Stimulated activated CD8-positive, alpha-beta memory T cell treated with anti-CD3 and anti-CD28 coated beads, Interleukin-4, amount 100 ng/mL, for 4 hours (primary cell): ENCODE measurements at places on chromosomes 2 and 18.

GRCh38 chr2:231395188-231396057 lies at the start of gene B3GNT7:
B3GNT7 (plus strand) TSS chr2:231395710; CDS start chr2:231395804, 94 bp downstream.
- no peak for DNase-seq

- no peak for DNase-seq
Observed at GRCh38 chr2:173711816-173712215, 253.4 kb downstream of the SP3 start.

- no peak for DNase-seq
Observed at GRCh38 chr18:10927286-10927992, 221.9 kb downstream of the PIEZO2 start.

DNA sequence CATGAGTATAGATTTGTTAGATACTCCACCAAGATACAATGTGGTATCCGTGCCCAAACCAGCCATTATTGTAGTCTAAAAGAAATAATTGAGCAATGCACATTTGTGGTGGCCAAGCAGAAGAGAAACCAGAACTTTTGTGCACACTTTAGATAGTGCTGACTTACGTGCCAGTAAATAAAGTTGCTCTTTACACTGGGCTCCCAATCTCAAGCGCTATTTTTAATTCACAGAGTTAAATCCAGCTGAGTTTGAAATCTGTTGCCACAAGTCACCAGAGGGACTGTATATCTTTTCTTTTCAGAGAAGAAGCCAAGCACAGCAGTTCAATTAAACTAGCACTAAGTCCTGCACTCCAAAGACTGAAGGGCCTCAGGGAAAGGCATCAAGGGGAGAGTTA lies 680.4 kb downstream of the TDRD15 start:
- DNase-seq, result no peak

DNA sequence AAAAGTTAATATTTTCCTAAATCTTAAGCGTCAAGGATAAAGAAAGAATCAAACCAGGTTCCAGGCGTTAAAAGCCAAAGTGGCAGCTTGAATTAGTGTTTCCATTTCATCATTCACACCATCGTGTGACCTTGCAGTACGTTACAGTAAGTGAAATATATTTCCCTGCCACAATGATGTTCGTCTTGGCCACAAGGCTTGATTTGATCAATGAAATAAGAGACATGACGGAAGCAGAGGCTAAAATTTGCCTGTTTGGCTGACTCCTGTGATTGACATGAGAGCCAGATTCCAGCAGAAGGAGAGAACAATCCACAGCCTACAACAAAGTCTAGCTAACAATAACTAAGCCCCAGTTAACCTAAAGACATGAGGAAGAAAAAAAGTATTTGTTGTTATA lies 62.0 kb downstream of the ASXL2 start:
- DNase-seq, result no peak

DNA sequence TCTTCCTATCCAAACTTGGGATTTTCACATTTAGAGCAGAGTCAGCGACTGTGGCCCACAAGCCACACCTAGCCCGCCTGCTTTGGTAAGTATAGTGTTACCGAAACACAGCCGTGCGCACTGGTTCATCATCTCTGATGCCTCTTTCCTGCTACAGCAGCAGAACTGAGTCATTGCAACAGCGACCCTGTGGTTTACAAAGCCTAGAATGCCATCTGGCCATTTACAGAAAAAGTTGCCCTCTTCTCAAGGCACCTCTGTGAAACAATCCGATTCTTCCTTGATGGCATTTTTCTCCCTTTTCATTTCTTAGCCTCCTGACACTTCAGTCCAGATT lies 10.7 kb upstream of the IAH1 start:
- DNase-seq, result no peak

DNA sequence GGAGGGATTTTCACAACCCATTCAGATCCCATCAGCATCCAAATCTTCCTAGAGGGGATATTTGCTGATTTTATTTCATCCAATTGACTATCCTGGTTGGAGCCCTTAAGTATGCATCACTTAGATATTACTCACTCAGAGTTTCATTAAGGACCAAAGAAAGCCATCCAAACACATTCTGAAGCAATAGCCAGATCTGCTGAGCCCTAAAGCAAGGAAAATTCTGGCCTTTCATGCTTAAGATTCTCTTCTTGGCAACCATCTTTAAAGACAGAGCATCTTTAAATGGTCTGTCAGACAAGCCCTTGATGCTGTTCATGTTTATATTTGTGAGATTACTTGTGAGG lies 40.9 kb upstream of the C1D start:
- DNase-seq, result no peak

DNA sequence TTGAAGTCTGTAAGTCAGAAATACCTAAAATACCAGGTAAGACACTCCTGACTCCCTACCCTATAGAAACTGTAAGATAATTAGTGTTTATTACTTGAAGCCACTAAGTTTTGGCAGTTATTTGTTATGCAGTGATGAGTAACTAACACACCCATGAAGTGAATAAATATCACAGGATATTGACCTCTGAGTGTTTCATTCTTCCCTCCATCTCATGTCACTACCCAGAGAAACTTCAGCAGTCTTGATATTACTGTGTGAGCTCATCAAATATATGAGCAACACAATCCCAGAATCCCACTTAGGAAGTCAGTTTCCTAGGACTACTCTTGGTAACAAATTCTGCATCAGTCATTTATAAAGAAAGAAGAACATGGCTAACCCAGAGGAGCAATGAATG lies 529.7 kb downstream of the FBXO15 start:
- DNase-seq, result no peak

- DNase-seq, result no peak
Observed at GRCh38 chr2:237459741-237460174, 27.3 kb upstream of the MLPH start.

DNA sequence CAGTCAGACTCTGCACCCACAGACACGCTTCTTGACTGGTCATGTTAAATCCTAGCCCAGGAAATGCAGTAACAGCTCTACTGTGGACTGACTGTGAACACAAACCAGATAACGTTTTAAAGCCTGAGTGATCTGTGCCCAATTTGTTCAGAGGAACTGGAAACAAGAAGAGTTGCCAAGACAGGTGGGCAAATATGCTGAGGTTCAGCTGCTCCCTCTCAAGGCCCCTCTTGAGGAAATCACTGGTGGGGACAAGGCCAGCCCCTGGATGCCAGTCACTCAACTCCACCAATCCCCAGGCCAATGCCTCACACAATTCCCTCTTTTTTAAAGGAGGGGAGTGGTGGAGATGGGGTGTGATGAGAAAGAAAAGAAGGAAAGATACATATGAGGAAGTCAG lies 261.2 kb downstream of the ALK start:
- no peak for DNase-seq

- no peak for DNase-seq
Observed at GRCh38 chr2:78068808-78069207, 546.6 kb upstream of the LRRTM4 start.

GRCh38 chr18:79574938-79575525 lies 104.6 kb upstream of the CTDP1 start:
- DNase-seq, result no peak

- DNase-seq, result no peak
Observed at GRCh38 chr2:61178603-61179545, 16.9 kb downstream of the C2orf74 start.

DNA sequence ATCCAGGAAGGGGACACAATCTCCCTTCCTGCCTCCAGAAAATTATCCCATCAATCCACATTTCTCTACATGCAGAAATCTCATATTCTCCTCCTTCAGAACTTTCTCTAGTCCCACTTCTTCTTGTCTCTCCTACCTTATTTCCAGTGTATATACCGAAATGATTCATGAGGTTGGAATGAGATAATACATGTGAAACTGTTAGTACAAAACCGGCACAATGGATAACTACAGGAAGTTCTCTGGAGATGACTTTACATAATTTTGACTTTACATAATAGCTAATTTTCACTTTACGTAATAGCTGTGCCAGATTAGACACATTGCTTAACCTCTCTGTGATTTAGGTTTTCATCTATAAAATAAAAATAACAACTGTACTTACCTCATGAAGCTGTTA lies 801.3 kb downstream of the ERBB4 start:
- no peak for DNase-seq

DNA sequence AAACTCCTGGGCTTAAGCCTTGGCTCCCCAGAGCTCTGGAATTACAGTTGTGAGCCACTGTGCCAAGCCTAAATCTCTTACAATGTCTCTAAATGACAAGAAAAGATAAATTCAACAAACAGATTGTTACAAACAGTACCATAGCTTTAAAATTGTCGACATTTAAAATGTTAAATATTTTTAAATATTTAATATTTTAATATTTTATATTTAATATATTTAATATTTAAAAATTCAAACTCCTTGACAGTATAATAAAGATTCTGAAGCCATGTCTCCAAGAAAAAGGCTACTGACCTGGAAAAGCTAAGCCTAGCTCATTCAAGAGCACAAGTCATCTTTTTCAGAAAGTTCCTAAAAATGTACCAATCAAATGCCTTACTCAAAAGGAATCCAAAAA lies 75.3 kb downstream of the INPP5D start:
- no peak for DNase-seq

DNA sequence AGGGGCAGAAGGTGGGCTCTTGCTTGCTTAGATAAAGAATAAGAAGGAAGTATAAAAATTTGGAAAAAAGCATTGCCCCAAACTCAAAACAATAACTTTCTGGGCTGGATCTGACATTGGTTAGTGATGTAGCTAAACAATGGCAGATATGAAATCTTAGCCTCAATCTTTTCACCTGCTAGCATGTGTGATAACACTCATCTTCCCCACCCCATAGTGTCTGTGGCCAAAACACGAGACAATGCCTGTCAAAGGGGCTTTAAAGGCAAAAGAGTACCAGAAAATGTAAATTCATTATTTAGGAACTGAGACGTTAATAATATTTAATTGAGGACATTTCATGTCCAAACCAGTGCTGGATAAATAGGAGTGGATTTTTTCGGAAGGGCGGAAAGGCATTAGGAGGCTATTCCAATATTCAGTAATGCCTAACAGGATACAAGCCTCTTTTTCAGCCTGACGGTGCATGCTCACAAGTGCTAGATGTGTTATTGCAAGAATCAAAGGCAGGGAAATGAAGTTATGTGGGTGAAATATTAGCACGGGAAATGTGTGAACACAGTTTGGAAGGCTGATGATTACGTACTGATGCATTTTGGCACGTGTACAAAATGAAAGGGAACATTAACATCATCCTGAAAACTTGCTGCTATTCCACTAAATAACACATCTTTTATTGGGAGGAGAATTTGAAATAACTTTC lies 395.7 kb downstream of the GALR1 start:
- DNase-seq, result no peak

DNA sequence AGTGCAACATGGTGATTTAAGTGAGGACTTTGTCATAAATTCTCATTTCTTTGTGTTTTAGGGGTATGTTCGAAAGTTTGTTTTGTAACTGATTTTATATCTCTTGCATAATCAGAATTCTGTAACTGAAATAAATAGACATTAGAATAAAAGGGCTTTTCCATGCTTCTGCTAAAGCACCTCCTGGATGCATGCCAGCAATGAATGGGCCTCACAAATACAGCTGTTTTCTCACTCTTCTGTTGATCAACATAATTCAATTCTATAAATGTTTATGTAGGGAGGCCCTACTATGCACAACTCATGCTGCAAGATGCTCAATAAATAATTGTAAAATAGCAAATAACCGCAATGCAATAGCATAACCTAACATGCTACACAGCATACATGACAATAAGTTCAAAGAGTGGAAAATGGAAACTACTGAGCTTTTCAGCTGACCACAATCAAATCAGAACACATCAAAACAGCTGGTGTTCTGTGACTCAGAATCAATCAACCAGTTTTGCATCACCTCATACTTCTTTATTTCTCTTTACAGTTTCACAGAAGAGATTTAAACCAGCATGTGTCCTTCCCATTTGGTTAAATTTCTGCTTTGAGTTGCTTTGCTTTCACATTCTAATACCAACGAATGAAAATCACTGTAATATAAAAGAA lies 11.0 kb downstream of the CDH7 start:
- no peak for DNase-seq

DNA sequence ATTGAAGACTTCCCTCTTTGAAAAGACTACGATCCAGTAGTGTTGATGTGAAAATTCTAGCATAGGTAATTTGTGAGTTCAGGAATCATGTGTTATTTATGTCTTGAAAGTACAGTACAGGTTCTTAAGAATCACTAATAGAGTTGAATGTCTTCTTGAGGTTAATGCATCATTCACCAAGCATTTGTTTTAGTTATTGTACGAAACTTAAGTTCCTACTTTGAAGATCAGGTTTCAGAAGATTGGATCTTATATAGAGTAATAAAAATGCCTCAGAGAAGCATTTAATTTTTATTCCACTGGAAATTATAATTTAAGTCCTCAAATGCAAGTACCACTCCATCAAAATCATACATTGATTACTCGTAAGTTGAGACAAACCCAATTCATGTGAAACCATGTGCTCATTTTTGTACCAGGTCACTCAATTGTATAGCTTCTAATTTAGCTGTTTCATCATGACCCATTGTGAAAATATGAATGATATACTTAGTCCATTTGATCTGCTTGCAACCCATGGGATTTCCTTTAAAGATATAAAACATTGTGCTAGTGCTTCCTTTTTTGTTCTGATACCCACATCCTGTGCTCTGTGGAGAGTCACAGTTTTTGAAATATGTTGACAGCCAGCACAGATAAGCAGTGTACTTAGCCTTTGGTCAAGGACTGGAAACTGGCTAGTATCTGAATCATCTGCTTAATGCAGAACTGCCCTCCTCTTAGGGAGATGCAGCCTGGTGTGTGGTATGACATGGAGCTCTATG lies 22.5 kb upstream of the RAB27B start:
- DNase-seq, result no peak

DNA sequence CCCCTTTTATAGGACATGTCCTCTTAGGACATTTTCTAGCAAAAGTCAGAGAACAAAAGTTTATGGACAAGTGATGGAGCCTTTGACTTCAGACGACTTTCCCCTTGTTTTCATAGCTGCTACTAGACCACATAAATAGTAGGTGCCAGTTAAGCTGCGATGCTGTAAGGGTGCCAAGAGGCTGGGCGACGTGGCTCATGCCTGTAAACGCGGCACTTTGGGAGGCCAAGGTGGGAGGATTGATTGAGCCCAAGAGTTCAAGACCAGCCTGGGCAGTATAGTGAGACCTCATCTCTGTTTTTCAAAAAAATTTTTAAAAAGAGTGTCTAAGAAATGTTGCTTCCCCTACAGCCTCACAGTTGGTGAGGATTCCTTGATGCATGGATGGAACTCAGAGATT lies 2.2 kb upstream of the PLB1 start:
- no peak for DNase-seq

GRCh38 chr2:3248754-3249475 lies 128.7 kb downstream of the EIPR1 start:
- no peak for DNase-seq

GRCh38 chr2:164145093-164145987 lies 409.5 kb upstream of the FIGN start:
- DNase-seq, result no peak
